ENCODE measurements at places on chromosomes 16 and 17.

- DNase-seq, result peak; percentile 81
Observed at GRCh38 chr16:56848955-56849689, 15.9 kb upstream of the SLC12A3 start.

DNA sequence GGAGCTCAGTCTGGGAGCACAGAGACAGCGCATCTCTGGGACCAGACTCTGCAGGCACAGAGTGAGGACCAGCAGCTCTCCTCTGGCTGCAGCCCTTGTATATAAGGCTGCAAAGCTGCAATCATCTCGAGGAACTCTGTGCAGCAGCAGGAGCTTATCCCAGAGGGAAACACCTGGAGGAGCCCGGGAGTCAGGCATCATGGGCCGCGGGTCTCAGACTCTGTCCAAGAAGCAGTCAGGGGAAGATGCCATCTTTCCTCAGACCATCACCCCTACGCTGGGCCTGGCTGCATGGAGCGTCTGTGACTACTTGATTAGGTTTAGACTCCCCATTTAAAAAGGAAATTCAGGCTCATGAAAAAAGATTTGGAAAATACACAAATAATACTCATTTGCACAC lies 122.0 kb downstream of the IRF8 start:
- no peak for DNase-seq

DNA sequence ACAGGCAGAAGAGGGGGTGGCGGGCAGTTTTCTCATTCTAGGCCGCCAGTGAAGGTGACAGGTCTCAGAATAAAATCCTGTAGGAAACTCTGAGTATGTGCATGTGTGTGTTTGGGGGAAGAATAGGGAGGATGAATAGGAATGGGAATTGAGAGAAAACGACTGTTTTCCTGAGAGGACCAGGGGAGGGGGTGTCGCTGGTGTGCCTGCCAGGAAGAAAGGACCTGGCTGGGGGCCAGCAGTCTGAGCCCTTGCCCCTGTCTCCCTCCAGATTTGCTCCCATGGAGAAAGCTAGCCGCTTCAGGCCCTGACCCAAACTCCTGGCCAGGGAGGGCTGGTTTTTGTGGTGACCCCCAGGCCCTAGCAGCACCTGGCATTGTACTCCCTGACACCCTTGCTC lies 14.4 kb downstream of the C17orf50 start:
- no peak for DNase-seq

GRCh38 chr16:46756772-46757171 lies 8.6 kb upstream of the MYLK3 start:
- DNase-seq, result no peak

- DNase-seq, result peak; percentile 73
Observed at GRCh38 chr16:53817117-53817755, 113.3 kb downstream of the FTO start.

- DNase-seq, result no peak
Observed at GRCh38 chr17:50115756-50116155, 14.2 kb downstream of the SAMD14 start.

Data from NCI-H226 (cell line).